CD14-positive monocyte (primary cell): ENCODE measurements at places on chromosomes 7 and 10. TPM values are rescaled to one million over a fixed set of nuclear protein-coding genes. Genes with fewer than 3 reads are reported as not detected.

The TCF7L2 gene
- 2.1 TPM for polyA plus RNA-seq

GRCh38 chr7:156160811-156161210 lies 348.5 kb upstream of the SHH start:
- no peaks in the 10 kb centered on the region for H3K27me3 ChIP-seq
- no peak overlapping the region for H3K27ac ChIP-seq
- DNase-seq: no peak
- no peak overlapping the region for H3K4me3 ChIP-seq
- no peaks in the 10 kb centered on the region for H3K4me1 ChIP-seq

- no peaks in the 10 kb centered on the region for H3K27me3 ChIP-seq
- no peak overlapping the region for H3K4me3 ChIP-seq
- H3K36me3 ChIP-seq: no peaks in the 10 kb centered on the region
- H3K27ac ChIP-seq: no peak overlapping the region
- no peak for DNase-seq
- H3K4me1 ChIP-seq: no peaks in the 10 kb centered on the region
Measured at GRCh38 chr7:38831259-38831996, 77.6 kb downstream of the VPS41 start.

DNA sequence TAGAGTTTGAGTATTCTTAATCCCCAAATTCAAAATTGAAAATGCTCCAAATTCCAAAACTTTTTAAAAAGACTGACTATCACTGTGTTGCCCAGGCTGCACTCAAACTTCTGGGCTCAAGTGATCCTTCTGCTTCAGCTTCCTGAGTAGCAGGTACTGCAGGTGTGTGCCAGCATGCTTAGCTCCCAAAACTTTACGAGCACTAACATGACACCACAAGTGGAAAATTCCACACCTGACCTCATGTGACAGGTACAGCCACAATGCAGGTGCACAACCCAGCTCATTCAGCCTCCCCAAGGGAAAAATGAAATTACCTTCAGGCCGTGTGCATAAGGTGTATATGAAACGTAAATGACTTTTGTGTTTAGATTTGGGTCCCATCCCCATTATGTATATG lies 16.5 kb downstream of the CDC123 start:
- DNase-seq: no peak
- peaks cover 4% of the 10 kb centered on the region for H3K4me1 ChIP-seq
- H3K27me3 ChIP-seq: no peaks in the 10 kb centered on the region
- H3K27ac ChIP-seq: no peak overlapping the region
- peaks cover 83% of the 10 kb centered on the region for H3K36me3 ChIP-seq

The PANK1 gene
- polyA plus RNA-seq: 0.31 and 0.61 TPM in 2 replicates

- H3K4me1 ChIP-seq: peaks cover 9% of the 10 kb centered on the region
- DNase-seq: no peak
- H3K4me3 ChIP-seq: no peak overlapping the region
- no peaks in the 10 kb centered on the region for H3K36me3 ChIP-seq
- H3K27ac ChIP-seq: no peak overlapping the region
Measured at GRCh38 chr10:83986800-83987199, 152.5 kb upstream of the GHITM start.

The TMEM130 gene
- not detected for polyA plus RNA-seq

DNA sequence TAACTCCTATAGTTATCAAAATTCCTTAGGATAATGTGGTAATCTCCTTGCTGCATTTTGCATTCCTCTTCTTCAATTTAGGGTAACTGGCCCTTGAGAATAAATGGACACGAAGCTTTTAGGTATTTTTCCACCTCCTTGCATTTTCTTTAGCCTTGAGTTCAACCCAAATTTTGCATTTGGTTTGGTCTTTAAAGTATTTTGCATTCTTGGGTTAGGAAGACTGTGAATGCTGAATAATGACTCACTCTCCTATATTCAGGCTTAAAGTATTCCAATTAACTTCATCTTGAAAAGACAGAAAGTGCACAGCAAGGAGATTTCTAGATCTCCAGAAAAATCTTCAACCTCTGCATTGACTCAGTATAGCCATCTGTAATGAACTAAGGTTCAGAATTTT lies 47.3 kb downstream of the TFPI2 start:
- H3K4me1 ChIP-seq: no peaks in the 10 kb centered on the region
- H3K4me3 ChIP-seq: no peak overlapping the region
- no peaks in the 10 kb centered on the region for H3K36me3 ChIP-seq
- H3K27ac ChIP-seq: no peak overlapping the region
- no peaks in the 10 kb centered on the region for H3K27me3 ChIP-seq
- DNase-seq: no peak
